Activated CD4-positive, alpha-beta T cell treated with anti-CD3 and anti-CD28 coated beads, Interleukin-10, Interleukin-2, amounts not matched to agents 100 ng/mL and 50 ng/mL, durations not matched to agents 16 hours and 8 hours (primary cell): ENCODE measurements at places on chromosomes 5 and 9.

- no peak for DNase-seq
Observed at GRCh38 chr9:87383344-87384150, 114.1 kb upstream of the DAPK1 start.

GRCh38 chr5:50593681-50594080 lies 72.8 kb upstream of the PARP8 start:
- DNase-seq, result peak; percentile 79

- DNase-seq, result no peak
Observed at GRCh38 chr9:107999890-108000289, 510.3 kb upstream of the KLF4 start.

DNA sequence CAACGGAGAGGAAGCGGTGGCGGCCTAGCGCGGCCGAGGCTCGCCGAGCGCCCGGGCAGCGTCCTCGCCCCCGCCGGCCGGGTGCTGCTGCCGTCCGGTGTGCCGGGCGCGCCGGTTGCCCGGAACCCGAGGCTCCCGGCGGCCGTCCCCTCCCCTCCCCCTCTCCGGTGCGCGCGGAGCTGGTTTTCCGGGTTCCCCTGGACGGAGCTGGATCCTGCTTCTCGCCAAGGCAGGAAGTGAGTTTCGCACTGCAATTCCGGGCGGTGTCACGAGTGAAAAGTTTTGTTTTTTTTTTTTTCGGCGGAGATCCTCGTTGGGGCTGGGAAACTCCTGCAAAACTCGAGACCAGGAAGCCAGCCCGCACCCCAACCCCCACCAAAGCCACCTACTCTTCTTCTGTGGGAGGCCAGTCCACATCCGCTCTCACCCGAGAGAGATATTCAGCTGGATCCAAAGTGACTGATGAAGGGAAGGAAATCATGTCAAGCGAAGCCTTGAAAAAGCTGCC lies at the start of gene ERBIN:
TSS of gene ERBIN (plus strand) at position 300 of the 508 bp plus-strand sequence. CDS start 66,144 bp downstream, outside the sequence.
- peak; percentile 82 for DNase-seq

GRCh38 chr5:81825237-81825636 lies 74.3 kb upstream of the SSBP2 start:
- no peak for DNase-seq

GRCh38 chr9:106878934-106879333 lies 16.0 kb downstream of the ZNF462 start:
- DNase-seq, result no peak

GRCh38 chr5:15683332-15683731 lies 183.4 kb downstream of the FBXL7 start:
- DNase-seq, result no peak

DNA sequence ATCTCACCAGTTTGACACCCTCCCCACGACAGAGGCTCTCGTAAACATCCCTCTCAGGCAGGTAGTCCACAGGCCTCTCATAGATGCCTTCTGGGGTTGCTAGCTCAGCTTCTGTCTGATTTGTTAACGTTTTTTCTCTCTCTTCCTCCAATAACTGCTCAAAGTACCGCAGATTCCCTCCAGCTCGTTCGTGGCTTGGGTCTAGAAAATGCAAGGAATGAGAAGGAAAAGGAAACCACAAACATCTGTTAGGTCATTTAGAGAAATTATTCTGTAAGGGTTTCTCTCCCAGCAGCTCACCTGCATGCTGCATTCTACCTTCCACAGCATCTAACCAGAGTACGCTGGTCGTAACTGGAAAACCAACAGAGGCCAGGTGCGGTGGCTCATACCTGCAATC lies 18.5 kb downstream of the P4HA2 start:
- no peak for DNase-seq

GRCh38 chr9:138044485-138045383 lies 167.2 kb downstream of the CACNA1B start:
- DNase-seq, result no peak

DNA sequence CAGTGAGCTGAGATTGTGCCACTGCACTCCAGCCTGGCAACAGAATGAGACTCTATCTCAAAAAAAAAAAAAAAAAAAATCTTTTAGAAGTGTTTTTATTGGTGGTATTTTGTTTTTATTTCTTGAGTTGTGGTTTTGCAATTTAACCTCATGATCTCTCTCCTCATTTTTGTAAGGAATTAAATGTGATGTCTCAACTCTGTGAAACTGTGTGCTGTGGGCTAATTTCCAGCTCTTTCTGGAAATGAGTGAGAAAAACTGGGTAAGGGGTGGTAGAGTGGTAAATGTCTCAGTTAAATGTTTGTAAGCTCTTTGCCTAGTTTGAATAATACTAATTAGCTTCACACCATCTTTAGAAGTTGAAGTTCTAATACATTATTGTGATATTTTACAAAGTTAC lies 29.0 kb downstream of the ACO1 start:
- no peak for DNase-seq

DNA sequence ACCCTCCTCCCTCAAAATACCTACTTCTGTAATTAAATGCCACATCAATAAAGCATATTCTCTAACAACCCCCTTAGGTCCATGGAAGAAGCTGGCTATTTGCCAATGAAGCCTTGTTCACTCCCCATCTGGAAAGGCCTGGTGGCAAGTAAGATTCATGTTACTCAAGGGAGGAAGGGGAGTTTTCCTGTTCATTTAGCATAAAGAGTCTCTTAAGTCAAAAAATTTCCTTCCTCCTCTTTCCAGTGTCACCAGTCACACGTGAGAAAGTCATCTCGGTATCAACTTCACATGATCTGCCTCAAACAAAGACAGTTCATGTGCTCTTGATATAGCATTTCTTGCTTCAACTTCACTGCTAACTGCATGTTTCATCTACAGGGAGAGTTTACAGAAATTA lies 32.7 kb upstream of the RIC1 start:
- DNase-seq, result no peak

DNA sequence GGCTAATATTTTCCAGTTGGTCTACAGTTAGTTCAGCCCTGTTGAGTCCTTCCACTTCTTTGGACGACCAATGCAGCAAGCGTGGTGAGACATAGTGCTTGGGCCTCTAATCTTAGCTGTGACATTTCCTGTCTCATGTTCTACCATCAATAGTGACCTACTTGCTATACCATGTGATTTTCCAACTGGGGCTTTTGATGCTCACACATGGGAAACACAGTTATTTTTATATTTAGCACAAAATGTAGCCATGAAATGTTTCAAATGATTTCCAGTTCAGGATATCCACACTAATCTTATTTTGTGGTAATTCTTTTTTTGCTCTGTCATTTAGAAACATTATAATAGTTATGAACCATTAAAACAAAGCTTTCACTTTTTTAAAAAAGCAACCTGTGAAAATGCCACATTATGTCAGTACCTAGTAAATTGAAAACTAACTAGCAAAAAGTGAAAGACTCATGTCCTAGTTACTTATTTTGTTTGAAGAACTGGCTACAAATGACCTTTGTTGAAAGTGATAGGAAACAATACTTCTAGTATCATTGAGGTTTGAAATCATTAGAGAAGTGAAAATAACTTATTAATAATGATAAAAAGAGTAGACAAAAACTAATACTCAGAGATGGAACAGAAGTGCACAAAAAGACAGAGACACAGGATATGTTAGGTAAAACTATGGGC lies 18.3 kb downstream of the MARCHF3 start:
- no peak for DNase-seq

DNA sequence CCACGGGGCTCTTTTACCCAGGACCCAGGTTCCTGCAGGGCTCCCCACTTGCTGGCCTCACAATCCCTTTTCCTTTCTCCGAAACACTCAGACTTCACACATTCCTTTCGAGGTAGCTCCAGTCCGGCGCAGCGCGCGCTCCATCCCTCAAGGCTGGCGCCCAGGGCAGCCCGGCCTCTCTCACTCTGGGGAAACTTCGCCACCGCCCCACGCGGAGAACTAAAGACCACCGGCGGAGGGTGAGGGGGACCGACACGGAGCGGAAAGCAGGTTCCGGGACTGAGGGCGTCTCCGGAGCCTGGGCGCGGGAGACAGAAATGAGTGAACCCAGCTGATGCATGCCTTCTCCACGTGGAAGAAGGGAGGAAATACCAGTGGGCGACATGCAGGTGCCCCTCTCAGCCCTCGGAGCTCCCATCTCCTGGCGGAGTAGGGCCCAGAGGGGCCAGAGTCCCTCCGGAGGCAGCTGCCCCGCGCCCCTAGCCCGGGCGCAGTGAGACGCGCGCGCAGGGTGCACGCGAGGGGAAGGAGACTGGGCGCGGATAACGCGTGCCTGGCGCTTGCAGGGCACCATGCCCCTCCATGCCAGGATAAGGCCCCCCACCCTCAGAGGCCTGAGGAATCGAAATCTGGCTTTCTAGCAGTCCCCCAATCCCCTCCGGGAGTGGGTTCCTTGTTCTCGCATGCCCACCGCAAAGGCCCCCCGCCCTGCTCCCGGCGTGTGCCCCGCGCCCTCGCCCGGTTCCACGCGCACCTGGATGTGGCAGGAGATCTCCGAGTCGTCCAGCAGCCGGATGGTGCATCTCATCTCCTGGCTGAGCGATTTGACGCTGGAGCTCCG lies 650 bp downstream of the FRMD3 start:
- no peak for DNase-seq

DNA sequence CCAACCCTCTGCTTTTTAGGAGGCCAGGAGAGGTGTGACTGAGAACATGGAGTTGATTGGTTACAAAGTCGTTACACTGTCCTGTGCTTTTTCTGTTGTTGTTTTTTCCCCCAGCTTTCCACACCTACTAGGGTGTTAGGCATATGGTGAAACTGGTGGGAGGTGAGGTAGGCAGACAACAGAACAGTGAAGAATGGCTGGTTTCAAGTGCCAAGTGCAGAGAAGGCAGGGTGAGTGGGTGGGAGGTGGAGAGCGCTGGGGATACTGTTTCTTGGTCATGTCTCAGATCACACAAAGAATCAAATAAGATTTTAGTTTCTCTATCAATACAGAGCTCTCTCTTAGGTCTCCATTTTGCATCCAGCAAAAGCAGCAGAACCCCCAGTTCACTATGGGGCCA lies 2.2 kb upstream of the SPTAN1 start:
- peak; percentile 54 for DNase-seq

- DNase-seq, result no peak
Observed at GRCh38 chr5:106862450-106863193, 808.1 kb downstream of the EFNA5 start.

DNA sequence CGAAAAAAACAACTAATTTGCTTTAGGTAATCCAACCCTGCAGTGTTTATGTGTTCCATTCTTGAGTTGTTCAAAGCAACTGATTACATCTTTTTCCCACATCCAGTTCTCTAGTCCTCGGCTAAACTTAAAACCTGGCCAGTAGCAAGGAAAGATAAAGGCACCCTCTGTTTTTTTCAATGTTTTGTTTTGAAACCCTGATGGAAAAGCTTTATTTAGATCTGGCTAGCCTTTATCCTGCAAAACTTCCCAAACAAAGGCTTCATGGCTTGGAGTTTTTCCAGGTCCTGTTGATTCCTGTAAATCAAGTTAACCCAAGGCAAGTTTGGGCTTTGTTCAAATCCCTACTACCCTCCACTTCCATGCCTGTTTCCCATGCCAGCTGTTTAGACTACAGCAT lies 105.1 kb downstream of the CEMIP2 start:
- no peak for DNase-seq

GRCh38 chr5:56640763-56641406 lies 174.5 kb upstream of the MAP3K1 start:
- DNase-seq, result no peak

- no peak for DNase-seq
Observed at GRCh38 chr5:158119961-158120723, 261.2 kb upstream of the CLINT1 start.
